ENCODE measurements at places on chromosomes 11 and 22. TPM values are rescaled to one million over a fixed set of nuclear protein-coding genes. Genes with fewer than 3 reads are reported as not detected.

XKR3 gene
- total RNA-seq: not detected

DNA sequence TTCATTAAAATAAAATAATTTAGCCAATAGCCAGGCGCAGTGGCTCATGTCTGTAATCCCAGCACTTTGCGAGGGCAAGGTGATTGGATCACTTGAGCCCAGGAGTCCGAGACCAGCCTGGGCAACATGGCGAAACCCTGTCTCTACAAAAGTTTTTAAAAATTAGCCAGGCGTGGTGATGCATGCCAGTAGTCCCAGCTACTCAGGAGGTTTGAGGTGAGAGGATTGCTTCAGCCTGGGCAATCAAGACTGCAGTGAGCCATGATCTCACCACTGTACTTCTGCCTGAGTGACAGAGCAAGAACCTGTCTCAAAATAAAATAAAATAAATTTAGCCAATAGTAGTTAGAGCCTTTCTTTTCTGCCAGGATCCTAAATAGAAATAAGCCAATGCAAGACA, 12.2 kb downstream of the HPS5 start:
- no peak for DNase-seq

DNA sequence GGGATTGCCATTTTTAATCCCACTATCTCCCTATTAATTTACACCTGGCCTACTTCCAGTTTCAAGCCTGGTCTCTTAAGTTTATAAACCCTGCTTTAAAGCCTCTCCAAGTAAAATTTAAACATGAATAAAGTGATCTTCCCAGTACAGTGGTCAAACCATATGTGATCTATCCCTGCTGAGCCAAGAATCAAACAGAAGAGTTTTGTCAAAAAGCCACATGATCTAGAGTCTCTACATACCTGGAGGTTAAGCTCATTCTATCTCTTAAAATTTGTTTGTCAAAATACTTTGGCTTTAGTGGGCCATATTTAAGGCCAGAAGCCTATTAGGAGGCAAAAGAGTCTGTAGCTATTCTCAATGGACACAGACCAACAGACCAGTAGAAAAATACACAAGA, 42.9 kb upstream of the DDI1 start:
- DNase-seq: no peak

GRCh38 chr11:65498042-65498726, 661 bp upstream of the MALAT1 start:
- DNase-seq: no peak

BRSK2 gene
- 29.7 TPM for total RNA-seq

GRCh38 chr11:3815845-3816244, 7.5 kb downstream of the PGAP2 start:
- DNase-seq: no peak

DNA sequence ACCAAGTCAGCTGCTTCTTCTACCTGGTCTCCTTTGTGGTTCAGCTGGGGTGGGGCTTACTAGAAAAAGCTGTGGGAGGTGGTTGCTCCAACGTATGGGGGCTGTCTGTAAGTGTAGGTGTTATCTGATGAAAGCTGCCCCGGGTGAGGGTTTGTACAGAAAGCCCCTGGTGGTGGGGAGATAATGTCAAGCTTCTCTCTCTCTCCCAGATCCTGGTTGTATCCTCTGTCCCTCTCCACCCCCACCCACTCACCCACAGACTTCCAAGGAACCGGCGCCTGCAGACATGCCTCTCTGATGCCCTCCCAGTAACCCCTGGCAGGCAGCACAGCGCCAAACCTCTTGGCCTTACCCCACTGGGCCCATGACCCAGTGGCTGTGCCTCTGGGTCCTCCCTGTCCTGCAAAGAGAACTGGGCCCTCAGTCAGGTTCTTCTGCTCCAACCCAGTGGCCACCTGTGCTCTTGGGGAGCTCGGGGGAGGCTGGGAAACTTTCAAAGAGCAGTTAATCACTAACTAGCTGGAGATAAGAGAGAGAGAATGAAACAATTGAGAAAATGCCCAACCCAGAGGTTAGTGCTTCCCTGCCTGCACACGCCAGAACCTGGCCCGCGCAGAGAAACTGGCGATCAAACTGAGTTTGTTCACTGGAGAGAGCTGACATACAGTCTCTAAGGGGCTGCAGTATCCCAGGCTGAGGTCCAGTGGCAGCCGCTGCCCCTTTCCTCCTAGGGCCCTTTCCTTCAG, 20.4 kb upstream of the EHF start:
- peak; percentile 36 for DNase-seq

ENTHD1 gene
- total RNA-seq: 0.09 TPM
